Foreskin fibroblast (primary cell): ENCODE measurements at places on chromosomes 6 and 20.

- no peak for DNase-seq
Observed at GRCh38 chr20:64058536-64058935, 4.5 kb upstream of the TCEA2 start.

- peak; percentile 80 for DNase-seq
Observed at GRCh38 chr6:63844287-63844686, 208.7 kb downstream of the PHF3 start.

DNA sequence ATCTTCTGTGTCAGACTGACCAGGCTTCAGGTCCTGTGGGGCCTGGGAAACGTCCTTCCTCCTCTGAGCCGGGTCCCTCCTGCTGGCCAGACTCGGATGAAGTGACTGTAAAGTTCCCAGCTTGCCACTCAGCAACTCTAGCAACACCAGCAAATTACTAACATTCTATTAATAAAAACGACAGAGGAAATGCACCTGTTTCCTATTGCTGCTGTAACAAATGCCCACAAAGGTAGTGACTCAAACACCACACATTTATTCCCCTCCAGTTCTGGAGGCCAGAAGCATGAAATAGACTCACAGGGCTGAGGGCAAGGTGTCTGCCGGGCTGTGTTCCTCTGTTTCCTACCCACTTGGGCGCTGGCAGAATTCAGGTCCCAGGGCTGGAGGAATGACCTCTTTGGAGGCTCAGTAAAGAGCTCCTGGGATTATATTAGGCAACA is 48.8 kb downstream of the CTCFL start:
- DNase-seq, result no peak

GRCh38 chr6:4635666-4636065 is 140.5 kb upstream of the CDYL start:
- peak; percentile 16 for DNase-seq

DNA sequence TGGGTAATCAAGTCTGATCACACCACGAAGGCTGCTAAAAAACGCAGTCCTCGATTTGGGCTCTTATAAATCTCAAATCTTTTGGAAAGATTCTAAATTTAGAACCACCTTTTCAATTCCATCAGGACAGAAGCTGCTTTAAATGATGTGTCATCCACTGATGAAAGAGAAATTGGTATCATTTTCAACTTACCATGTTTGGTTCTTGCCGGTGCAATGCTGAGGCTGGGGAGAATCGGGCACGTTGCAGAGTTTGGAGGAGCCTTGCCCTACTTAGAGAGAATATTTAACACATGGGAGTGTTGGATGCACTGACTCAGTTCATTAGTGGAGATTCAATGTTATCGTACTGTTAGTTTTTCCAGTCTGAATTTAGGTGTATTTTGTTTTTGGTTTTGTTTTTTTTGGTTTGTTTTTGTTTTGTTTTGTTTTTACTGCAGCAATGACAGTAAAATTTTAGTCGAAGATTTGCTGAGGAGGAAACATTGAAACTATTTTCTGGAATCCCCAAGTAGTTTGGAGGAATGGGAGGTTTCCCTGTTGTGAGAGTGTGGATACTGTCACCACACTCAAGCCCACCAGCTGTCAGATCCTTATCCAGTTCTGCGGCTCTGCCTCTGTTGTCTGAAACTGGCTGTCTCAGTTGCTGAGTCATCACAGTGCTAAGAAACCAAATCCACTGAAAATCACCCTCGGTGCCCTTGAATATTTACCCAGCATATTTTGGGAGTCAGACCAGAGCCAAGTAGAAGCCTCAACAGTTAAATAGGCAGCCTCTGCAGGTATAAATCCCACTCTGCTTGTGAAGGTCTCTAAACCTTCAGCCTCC is 497.0 kb downstream of the BTBD3 start:
- no peak for DNase-seq

GRCh38 chr20:54293526-54293925 is 85.6 kb downstream of the PFDN4 start:
- DNase-seq, result no peak
